ENCODE measurements at places on chromosomes 5 and 9. TPM values are rescaled to one million over a fixed set of nuclear protein-coding genes. Genes with fewer than 3 reads are reported as not detected.

Gene PGGT1B
- 4.2 TPM for polyA plus RNA-seq

Gene NR2F1-AS1
- polyA plus RNA-seq = 7.6 TPM

Gene TAF11L5
- polyA plus RNA-seq = not detected

Gene ALG2
- polyA plus RNA-seq = 17.7 TPM

Gene STXBP1
- 4.3 TPM for polyA plus RNA-seq

Gene TAF11L10
- not detected for polyA plus RNA-seq

Gene UGT3A2
- polyA plus RNA-seq = 0.48 TPM

Gene CYLC2
- not detected for polyA plus RNA-seq

- H3K36me3 ChIP-seq = no peaks in the 10 kb centered on the region
- no peak overlapping the region for H3K27ac ChIP-seq
- no peaks in the 10 kb centered on the region for H3K27me3 ChIP-seq
- DNase-seq = no peak
Observed at GRCh38 chr5:161414037-161414436, 132.5 kb downstream of the GABRB2 start.

DNA sequence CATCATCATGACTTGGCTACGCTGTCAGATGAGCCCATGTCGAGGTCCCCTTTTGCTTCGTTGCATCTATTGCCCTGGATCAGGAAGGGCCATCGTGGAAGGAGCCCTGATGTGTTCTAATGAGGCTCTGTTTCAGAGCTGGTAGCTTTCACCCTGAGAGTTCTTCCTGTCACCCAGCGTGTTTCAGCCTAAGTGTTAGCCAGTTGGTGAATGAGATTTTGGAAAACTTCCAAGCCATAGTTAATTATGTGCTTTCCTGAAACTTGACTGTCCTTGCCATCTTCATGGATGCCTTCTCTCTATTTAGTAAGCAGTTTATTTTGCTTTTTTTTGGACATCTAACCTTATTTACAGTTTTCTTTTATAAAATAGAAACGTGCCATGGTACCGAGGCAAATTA lies 1695.4 kb upstream of the WWC1 start:
- no peaks in the 10 kb centered on the region for H3K36me3 ChIP-seq
- no peaks in the 10 kb centered on the region for H3K4me1 ChIP-seq
- no peak for DNase-seq
- no peaks in the 10 kb centered on the region for H3K27me3 ChIP-seq
- H3K4me3 ChIP-seq = no peak overlapping the region

GRCh38 chr9:128150594-128151308 lies 1.5 kb downstream of the LCN2 start:
- peaks cover 37% of the 10 kb centered on the region for H3K4me1 ChIP-seq
- no peak overlapping the region for H3K4me3 ChIP-seq
- H3K27ac ChIP-seq = peak overlapping the region; percentile 69

- no peaks in the 10 kb centered on the region for H3K27me3 ChIP-seq
- no peaks in the 10 kb centered on the region for H3K36me3 ChIP-seq
- DNase-seq = no peak
- no peaks in the 10 kb centered on the region for H3K4me1 ChIP-seq
- no peak overlapping the region for H3K4me3 ChIP-seq
Observed at GRCh38 chr9:4353236-4353635, 53.4 kb upstream of the GLIS3 start.

GRCh38 chr9:1049641-1050040 lies 516 bp upstream of the DMRT2 start:
- H3K4me3 ChIP-seq = no peak overlapping the region
- DNase-seq = no peak
- H3K27me3 ChIP-seq = peaks cover 98% of the 10 kb centered on the region
- no peaks in the 10 kb centered on the region for H3K36me3 ChIP-seq
- no peak overlapping the region for H3K27ac ChIP-seq
- H3K4me1 ChIP-seq = peaks cover 27% of the 10 kb centered on the region

DNA sequence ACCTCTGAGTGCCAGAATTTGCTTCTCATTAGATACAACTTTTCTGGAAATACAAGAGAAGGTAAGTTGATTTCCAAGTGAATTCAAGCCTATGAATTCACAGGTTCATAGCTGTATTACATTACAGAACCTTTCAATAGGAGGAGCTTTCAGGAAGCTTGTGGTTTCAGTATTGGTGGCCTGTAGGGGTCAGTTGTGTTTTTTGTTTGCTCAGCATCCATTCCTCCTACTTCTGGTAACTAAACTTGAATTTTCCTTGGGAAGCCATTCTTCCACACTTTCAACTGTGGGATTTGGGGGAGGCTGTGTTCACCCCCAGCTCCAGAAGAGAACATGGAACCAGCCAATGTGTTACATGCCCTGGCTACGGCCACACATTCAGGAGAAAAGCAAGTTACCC lies 5.6 kb upstream of the CYSTM1 start:
- no peaks in the 10 kb centered on the region for H3K36me3 ChIP-seq
- DNase-seq = no peak
- H3K27me3 ChIP-seq = no peaks in the 10 kb centered on the region
- H3K4me1 ChIP-seq = peaks cover 25% of the 10 kb centered on the region
- no peak overlapping the region for H3K27ac ChIP-seq

- DNase-seq = no peak
- H3K27ac ChIP-seq = no peak overlapping the region
- no peaks in the 10 kb centered on the region for H3K27me3 ChIP-seq
- H3K4me3 ChIP-seq = no peak overlapping the region
- peaks cover 4% of the 10 kb centered on the region for H3K36me3 ChIP-seq
- peaks cover 22% of the 10 kb centered on the region for H3K4me1 ChIP-seq
Observed at GRCh38 chr5:143186623-143187022, 216.9 kb downstream of the NR3C1 start.

GRCh38 chr9:12794101-12794799 lies 19.4 kb downstream of the LURAP1L start:
- no peaks in the 10 kb centered on the region for H3K27me3 ChIP-seq
- no peak overlapping the region for H3K4me3 ChIP-seq
- DNase-seq = no peak
- no peaks in the 10 kb centered on the region for H3K4me1 ChIP-seq
- H3K36me3 ChIP-seq = no peaks in the 10 kb centered on the region
- no peak overlapping the region for H3K27ac ChIP-seq

- no peak for DNase-seq
- H3K4me1 ChIP-seq = peaks cover 59% of the 10 kb centered on the region
- H3K36me3 ChIP-seq = no peaks in the 10 kb centered on the region
- no peak overlapping the region for H3K4me3 ChIP-seq
- H3K27me3 ChIP-seq = no peaks in the 10 kb centered on the region
Observed at GRCh38 chr9:125652233-125652594, 54.8 kb downstream of the MAPKAP1 start.

GRCh38 chr9:127175764-127176163 lies 53.3 kb upstream of the ANGPTL2 start:
- peaks cover 30% of the 10 kb centered on the region for H3K4me1 ChIP-seq
- DNase-seq = no peak
- H3K36me3 ChIP-seq = no peaks in the 10 kb centered on the region
- H3K27me3 ChIP-seq = no peaks in the 10 kb centered on the region

- H3K4me1 ChIP-seq = no peaks in the 10 kb centered on the region
- no peaks in the 10 kb centered on the region for H3K27me3 ChIP-seq
- H3K27ac ChIP-seq = no peak overlapping the region
- no peak for DNase-seq
Observed at GRCh38 chr9:97717866-97718265, 20.7 kb upstream of the XPA start.
